ENCODE measurements at places on chromosomes 7 and 10.

DNA sequence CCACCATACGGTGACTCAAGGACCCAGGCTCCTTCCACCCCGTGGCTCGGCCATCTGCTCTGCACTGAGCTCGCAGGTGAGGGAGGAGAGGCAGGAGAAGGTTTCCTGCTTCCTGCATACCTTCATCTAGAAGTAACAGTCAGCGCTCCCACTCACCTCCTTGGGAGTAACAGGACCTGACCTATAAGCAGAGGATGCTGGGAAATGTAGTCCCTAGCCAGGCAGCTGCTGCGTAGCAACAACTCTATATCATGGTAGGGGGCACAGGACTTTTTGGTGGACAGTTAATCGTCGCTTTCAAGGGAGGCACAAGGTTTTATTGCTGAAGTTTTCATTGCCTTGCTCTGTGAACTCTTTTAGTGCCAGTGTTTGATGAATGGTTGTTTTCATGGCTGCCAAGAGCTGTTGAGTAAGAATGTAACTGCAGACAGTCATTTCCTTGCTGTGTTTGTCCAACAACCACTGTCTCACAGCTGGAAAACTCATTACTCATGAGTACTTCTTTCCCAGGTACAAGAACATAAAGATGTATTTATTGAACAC is 10.2 kb upstream of the ZFYVE27 start:
- DNase-seq: no peak

DNA sequence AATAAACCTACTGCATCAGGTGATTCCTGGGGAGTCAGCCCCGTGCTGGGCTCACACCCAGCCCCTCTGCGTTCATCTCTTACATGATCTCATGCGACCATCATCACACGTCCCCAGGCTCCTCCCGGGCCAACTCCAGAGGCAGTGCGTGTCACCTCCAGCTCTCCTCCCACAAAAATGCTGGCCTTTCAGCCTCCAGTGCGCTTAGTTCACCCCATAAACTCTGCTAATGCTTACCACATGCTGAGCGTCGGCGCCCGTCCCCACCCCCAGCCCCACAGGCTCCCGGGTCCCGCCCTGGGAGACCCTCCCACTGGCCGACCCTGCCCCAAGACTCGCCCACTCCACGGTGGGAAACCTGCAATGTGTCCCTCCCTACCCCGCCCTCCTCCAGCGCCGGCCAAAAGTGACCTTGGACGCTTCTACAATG is 816 bp upstream of the SDK1 start:
- DNase-seq: no peak

DNA sequence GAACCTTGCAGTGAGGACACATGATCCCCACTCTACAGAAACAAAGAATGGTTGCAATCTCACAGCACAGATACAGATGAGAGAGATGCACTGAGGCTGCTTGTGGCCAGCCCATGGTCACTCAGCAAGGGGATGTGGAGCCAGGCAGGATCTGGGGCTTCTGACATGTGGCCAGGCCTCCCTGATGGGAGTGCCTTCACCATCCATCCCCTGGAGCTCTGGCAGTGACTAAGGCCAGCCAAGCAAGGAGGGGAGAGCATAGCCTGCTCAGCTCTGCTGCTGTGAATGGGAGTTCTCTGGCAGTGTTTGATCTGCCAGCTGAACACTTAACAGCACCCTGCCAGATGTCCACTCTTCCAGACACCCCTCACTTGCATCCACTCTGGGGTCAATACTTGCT is 19.8 kb downstream of the C10orf71 start:
- no peak for DNase-seq

DNA sequence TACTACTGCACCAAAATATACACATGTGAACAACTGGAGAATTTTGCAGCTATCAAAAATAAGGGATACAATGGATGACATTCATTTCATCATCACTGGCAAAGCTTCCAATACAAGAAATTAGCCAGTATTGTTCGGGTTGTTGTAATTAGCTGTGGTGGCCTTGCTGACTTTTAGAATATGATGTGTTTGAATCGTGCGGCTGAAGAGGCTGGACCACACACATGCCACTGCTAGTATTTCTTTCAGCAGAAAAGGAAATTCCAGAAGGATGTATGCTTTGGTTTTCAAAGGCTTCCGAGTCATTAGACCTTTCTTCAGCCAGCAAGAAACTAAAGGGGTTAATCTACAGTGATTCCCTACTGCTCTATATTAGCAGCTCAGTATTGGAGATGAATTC is 16.6 kb downstream of the RPP38 start:
- DNase-seq: no peak

DNA sequence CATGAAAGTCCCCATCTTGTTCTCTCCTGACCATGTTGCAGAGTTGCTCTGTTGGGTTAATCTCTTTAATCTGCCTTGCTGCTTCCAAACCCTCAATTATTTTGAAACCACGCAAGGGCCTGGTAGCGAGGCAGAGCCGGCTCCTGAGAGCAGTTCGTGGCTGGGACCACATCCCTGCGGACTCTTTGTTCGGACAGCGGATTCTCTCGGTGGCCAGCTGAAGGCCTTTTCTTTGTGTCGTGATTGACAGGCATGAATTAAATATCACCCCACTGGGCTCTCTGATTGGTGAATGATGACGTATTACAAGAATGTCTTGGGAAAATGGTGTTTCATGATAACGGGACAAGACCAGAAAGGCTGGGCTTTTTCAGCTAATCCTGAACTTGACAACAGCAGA is 66.9 kb upstream of the ARHGAP21 start:
- no peak for DNase-seq

- peak; percentile 25 for DNase-seq
Measured at GRCh38 chr7:78020874-78021249, 222.3 kb downstream of the PHTF2 start.

GRCh38 chr7:104961821-104962220 is 52.2 kb upstream of the KMT2E start:
- DNase-seq: no peak

GRCh38 chr7:109343678-109344077 is 774.0 kb downstream of the DNAJB9 start:
- DNase-seq: no peak

DNA sequence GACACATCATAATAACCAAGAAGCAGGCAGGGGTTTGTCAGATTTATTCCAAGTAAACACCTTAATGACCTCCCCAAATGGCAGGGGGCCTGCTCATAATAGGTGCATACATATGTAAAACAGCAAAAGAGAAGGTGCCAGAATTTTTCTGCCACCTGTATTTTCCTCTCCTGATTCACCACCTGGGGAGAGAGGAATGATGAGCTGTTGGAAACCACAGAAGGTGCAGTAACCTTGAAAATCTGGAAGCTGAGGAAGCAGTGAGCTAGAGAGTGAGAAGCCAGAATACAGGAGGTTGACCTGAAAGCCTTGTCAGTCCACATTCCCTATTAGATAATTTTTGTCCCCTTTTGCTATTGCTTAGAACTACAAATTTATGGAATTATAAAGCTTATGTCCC is 46.2 kb upstream of the PDE1C start:
- DNase-seq: no peak

GRCh38 chr7:23531050-23531793 is 559 bp downstream of the TRA2A start:
- DNase-seq: no peak

DNA sequence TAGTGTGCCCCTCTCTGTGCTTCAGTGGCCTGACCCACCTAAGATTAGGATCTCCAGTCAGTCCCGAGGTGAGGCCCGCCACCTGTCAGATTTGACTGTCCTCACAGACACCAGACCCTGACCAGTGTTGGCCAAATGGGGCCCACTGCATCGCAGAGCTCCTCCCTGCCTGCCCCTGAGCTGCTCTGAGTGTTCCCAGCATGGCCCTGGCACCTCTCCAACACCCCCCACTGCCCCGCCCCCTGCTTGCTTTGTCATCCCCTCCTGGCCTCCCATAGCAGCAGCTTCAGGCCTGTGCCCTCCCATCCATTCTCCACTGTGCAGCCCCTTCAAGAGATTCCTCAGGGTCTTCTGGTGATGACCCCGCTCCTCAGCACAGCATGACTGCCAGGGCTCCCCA is 67.6 kb downstream of the C10orf120 start:
- DNase-seq: no peak

DNA sequence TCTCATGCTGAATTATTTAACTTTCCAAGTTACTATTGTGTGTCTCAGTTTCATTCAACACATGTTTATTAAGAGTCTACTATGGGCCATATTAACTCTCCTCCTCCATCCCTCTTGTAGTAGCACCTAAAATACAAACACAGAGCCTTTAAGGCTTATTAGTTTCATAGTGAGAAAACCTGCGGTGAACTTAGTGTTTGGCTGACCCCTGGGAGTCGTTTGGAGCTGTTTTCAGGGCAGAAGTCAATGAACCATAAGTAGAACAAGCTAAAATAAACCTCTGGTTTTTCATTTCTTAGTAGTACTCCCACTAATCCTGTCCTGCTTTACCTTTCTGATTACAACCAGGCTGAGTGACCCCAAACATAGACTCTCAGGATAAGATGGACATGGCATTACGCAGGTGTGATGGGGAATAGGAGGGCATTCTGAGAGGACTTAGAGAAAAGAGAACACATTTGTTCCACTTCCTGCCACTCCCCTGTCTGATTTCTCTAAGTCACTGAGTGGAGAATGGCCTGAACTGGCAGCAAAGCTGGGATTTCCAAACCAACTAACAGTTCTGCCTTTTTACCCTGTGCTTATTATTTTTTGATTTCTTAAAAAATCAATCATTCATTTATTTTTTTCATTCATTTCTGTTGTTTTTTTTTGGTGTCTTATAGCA is 74.5 kb downstream of the LRMDA start:
- no peak for DNase-seq

DNA sequence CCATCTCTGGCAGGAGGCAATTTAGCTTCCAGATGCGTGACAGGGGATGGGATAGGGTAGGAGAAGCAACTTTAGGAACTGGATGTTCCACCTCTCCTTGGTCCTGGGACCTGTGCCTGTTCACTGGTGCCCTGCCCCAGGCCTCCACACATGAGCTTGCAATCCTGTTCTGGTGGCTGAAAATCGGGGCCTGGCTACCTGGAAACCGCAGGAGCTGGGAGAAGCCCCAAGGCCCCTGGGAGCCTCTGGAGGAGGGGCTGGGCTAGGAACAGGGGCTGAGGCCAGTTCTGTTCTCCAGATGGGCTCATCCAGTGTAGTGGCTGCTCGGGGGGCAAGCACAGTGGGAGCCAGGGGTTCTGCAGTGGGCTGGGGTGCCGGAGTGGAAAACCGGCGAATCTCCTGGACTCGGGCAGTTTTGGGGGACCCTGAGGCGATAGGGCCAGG is 5.3 kb upstream of the MYOZ1 start:
- DNase-seq: no peak

DNA sequence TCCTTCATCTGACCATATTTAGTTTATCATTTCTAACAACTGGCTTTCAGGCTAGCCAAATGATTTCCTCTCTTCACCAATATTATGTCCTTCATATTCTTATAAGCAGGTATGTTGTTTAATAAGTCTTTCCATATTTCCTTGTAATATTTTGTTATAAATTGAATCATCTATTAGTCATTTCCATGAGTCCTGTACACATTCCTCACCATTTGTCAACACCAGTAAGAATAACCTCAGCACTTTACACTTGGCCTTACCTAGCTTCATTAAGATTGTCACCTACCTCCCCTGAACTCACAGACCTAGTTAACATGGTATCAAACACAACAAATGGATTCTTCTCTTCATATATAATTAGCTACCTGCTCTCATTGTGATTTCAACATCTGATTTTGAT is 282.3 kb downstream of the SEMA3D start:
- no peak for DNase-seq

DNA sequence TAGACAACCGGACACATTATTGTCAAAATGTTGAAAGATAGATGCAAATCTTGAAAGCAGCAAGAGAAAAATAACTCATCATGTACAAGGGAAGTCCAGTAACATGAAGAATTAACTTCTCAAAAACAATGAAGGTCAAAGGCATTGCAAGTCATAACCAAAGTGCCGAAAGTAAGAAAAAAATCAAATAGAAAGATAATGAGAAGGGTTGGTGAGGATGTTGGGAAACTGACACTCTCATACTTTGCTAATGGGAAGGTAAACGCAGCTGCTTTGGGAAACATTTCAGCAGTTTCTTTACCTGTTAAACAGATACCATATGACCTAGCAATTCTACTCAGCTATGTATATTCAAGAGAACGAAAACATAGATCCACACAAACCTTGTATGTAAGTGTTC is 303.0 kb downstream of the ARL4A start:
- no peak for DNase-seq

Measured in DMS 273 treated with DMSO at 0.1 percent for 48 hours (cell line).